ENCODE measurements at places on chromosomes 5 and 9.

- no peak for DNase-seq
Observed at GRCh38 chr9:134569626-134570025, 72.0 kb upstream of the COL5A1 start.

GRCh38 chr9:135825435-135826187, 81.7 kb downstream of the CAMSAP1 start:
- no peak for DNase-seq

DNA sequence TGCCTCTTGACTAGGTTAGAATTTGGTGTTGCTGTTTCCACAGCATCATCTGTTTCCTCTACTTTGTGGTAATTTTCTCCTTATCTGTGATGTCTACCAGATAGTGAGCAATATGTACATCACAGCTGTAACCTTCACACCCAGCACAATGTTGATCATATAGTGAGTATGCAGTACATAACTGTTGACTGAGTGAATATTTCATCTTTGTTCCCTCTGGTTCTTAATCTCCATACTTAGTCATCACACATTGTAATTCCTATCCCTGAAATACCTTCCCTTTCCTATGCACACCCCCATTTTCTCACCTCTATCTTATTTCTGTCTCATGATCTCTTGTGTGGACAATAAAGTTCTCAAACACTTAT, 115.9 kb downstream of the KIF4B start:
- no peak for DNase-seq

DNA sequence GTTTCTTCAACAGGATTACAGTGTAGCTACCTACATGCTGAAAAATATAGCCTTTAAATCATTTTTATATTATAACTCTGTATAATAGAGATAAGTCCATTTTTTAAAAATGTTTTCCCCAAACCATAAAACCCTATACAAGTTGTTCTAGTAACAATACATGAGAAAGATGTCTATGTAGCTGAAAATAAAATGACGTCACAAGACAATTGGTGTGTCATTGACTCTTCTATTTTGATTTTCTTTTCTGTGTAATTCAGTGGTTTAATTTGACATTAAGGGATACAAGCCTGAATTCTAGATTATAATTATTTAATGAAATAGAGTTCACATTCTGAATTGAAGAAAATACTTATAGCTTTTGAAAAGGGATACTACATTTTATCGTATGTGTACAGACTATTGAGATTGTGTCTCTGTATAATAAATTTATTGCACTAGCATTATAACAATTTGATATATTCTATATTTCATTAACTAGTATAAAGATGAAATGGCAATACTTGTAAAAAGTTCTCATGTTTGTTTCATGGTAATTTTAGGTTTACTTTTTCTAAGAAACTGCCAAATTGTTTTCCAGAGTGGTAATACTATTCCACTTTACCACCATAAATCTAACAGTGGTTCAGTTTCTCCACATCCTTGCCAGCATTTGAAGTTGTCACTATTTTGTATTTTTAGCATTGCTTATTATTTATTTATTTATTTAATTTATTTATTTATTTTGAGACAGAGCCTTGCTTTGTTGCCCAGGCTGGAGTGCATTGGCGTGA, 18.7 kb downstream of the ANXA1 start:
- no peak for DNase-seq

DNA sequence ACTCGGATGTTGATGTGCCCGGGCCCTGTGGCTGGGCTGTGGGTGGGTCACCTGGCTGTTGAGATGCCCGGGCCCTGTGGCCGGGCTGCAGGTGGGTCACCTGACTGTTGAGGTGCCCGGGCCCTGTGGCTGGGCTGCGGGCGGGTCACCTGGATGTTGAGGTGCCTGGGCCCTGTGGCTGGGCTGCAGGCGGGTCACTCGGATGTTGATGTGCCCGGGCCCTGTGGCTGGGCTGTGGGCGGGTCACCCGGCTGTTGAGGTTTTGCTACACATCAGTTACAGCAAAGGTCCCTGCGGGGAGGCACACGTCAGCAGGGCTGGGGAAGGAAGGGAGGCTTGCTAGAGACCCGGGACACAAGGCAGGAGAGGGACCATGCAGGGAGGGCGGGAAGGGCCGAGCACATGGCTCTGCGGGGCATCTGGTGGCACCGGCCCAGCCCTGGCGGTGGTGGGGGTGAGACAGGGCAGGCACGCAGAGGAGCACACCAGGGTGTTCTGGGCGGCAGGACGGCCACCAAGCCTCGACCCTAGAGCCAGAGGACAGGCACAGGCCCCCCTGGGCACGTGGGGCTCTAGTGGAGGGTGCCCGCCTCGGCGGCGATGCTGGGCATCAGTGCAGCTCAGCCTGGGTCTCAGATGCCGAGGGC, 35.4 kb downstream of the PNPLA7 start:
- DNase-seq = no peak

- no peak for DNase-seq
Observed at GRCh38 chr9:104073098-104073769, 20.9 kb upstream of the SMC2 start.

GRCh38 chr9:75105841-75106240, 17.5 kb downstream of the OSTF1 start:
- DNase-seq = no peak

DNA sequence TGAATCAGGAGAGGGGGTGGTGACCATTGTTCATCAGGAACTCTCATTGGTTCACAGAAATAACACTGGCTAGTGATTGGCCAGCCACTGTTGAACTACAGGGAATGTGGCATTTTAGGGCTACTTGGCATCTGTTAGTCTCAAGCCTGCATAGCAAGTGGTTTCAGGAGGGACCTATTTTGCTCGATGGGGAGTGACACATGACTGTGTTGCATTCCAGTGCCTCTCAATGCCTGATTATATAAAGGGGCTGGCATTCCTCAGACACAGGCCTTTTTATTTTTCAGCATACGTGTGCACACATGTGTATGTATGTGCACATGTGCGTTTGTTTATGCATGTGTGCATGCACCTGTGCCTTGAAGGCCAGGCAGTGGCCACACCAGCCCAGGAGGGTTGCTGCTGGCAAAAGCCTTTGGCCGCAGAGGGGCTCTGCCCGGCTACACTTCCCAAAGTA, 23.2 kb downstream of the FGD3 start:
- DNase-seq = no peak

DNA sequence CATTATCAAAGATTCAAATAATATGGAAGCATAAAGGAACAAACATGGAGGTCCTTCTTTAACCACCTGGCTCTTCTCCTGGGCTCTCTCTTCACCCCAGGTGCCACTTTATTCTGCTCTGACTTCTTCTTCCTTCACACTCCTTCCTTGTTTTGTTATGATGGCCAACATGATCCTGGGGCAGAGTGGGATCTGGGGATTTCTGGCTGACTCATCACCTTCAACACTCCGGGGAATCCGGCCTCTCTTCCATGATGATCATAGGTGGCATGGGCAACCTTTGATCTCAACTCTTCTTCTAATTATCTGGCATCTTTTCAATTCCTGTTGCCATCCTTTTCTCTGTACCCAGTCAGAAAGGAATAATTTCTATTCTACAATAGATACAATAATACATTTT, 62.1 kb upstream of the TRPC7 start:
- no peak for DNase-seq

DNA sequence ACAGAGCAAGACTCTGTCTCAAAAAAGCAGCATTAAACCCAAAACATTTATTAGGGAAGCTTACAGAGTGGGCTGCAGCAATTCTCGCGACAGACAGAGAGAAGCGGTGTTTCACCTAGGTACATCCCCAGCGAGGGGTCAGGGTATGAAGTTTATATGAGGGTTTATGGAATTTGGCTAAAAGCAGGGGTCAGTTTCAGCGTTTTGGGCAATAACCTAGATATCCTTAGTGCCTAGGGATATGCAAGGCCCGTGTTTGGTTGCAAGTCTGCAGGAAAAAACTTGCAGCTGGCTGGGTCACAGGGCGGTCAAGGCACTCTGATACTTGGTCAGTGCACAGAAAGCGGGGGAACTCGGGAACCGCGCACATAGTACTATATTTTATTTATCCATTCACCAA, 649 bp upstream of the GLE1 start:
- DNase-seq = no peak

GRCh38 chr9:104232781-104233341, 138.8 kb downstream of the SMC2 start:
- peak; percentile 52 for DNase-seq

DNA sequence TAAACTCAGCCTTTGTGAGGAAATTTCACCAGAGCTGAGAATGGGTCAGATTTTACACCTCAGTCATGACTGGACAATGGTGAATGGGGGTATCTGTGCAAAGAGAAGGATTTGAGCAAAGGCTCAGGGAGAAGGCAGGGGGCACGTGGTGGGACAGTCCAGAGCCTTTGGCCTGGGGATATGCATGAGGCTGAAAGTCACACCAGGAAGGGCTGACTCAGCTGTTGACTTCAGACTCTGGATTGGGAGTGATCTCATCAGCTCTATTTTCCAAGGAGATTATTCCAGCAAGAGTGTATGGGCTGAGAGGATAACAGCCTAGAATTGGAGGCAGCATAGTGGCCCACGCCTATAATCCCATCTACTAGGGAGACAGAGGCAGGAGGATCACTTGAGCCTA, 53.6 kb downstream of the SAXO1 start:
- no peak for DNase-seq

- no peak for DNase-seq
Observed at GRCh38 chr5:123125962-123126732, 37.1 kb downstream of the PRDM6 start.

DNA sequence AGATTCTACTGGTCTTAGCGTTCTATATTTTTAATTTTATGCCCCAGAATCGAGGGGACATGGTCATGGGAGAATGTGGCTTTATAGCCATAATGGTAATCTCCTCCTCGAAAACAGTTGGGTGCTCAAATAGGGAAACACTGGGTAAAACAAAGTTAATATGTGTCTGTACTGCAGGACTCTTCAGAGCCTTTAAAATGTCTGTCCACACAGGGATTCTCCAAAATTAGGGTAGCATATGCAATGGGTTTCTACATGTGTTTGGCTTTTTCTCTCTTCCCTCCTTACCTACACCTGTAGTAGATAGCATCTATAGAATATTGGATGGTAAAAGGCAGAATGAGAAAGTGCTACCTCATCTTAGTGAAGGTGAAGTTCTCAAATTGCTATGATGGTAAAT, 130.0 kb upstream of the NR3C1 start:
- no peak for DNase-seq

DNA sequence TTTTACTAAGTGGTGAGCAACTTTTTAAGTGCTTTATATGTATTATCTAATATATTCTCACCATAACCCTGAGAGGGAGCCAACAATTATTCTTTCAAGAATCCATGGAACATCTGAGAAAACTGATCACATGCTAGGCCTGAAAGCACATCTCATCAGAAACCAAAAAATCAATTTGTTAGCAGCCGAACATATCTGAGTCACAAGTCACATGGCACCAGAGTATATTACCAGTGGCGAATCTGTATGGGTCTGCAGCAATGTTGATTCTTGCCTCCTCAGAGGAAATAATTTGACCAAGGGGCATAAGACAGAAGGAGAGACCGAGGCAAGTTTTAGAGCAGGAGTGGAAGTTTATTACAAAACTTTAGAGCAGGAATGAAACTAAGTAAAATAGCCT, 25.3 kb upstream of the SIL1 start:
- DNase-seq = no peak

DNA sequence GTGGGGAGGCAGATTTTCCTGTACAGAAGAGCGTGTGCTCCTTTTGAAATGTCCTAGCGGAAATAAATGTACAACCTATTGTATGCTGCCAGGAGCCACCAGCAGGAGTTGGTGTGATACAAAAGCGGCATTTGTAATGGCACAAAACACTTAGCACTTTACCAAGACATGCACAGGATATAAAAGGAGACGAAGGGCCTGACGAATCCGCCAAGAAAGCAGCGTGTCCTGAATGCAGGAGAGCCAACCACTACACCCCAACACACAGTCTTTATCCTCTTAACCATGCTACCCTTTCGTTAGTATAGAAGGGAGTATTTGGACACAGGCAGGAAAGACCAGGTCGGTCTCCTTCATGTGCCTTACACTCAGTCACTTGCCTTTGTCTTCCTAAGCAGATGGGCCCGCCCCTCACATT, 218.1 kb downstream of the TRIM32 start:
- no peak for DNase-seq

- no peak for DNase-seq
Observed at GRCh38 chr9:109403766-109404320, 83.0 kb upstream of the EPB41L4B start.

GRCh38 chr9:114209151-114209550, 53.8 kb downstream of the COL27A1 start:
- DNase-seq = no peak

- no peak for DNase-seq
Observed at GRCh38 chr5:3139499-3139931, 388.0 kb upstream of the IRX2 start.

- DNase-seq = peak; percentile 41
Observed at GRCh38 chr5:133052317-133053175, 733 bp downstream of the HSPA4 start.

DNA sequence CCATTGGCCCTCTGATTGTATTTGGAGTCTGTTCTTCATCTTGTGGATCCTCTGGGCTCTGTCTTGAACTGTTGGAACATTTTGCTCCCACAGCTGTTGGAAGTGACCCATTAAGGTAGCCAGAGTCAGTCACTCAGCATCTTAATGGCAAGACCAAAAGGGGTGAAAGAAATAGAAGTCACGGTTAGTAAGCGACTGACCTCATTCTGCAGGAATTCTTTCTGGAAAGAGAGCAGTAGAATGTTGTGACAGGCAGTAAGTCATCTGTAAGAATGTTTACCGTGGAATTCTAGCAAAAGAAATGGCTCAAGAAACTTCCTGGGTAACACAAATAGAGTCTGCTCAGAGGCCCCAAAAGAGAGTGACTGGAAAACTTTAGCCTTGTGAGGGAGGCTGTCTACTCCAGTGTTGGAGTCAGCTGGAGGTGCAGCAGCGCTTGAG, 28.6 kb upstream of the TNC start:
- DNase-seq = peak; percentile 68

DNA sequence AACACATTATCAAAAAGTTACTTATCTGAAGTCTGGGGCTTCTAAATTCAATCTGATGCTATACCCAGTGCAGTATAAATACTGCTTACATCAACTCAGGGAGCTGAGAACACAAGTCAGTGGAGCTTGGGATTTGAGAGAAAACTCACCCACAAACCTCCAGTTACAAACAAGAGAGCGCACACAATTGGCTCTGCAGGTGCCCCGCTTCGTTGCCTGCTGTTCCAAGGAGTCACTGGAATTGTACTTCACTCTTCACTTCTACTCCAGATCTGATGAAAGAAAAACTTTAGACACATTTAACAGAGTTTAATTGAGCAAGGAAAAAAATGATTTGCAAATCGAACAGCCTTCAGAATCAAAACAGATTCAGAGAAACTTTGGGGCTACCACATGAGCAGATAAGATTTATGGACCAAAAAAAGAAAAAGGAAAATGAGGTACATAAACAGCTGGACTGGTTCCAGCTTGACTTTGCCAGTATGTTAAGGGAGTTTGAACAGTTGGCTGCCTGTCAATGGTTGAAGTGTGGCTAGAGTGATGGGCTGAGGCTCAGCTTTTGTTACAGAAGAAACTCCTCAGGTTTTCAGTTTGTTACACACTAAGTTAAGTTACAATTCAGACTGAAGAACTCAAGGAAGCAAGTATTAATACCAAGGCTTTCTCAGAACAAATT, 156.6 kb downstream of the AOPEP start:
- no peak for DNase-seq

Data from SW 1271 (cell line).